Calu3 (cell line): ENCODE measurements at places on chromosomes 1 and 21.

DNA sequence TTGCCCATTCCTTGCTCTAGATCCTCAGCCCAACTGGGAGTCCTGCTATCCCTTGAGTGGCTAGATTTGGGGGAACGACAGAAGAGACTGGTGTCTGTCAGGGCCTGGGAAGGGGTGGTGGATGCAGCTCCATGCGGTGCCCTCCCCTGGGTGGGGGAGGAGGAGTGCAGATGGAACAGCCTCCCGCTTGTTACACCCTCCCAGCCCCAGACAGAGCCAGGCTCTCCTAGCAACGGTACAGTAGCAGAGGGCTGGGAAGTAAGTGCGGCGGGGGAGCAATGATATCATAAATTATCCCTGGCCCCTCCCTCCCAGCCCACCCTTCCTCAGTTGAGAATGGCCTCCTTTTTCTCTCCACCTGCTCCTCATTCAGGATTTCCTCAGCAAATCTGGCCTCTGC is 37.2 kb downstream of the RHBG start:
- DNase-seq, result no peak

DNA sequence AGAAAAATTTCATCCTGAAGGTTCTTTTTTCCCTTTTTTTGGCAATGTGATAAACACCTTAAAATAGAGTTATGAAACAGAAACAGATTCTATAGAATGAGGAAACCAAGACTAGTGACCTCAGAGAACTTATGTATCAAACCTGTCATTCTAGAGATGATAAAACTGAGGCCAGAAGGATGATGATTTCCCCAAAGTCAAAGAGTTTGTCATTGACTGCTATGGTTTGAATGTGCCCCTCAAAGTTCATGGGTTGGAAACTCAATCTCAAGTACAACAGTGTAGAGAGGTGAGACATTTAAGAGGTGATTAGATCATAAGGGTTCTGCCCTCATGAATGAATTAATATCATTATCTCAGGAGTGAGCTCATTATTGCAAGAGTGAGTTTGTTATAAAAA is 13.7 kb upstream of the BEND5 start:
- DNase-seq, result no peak

DNA sequence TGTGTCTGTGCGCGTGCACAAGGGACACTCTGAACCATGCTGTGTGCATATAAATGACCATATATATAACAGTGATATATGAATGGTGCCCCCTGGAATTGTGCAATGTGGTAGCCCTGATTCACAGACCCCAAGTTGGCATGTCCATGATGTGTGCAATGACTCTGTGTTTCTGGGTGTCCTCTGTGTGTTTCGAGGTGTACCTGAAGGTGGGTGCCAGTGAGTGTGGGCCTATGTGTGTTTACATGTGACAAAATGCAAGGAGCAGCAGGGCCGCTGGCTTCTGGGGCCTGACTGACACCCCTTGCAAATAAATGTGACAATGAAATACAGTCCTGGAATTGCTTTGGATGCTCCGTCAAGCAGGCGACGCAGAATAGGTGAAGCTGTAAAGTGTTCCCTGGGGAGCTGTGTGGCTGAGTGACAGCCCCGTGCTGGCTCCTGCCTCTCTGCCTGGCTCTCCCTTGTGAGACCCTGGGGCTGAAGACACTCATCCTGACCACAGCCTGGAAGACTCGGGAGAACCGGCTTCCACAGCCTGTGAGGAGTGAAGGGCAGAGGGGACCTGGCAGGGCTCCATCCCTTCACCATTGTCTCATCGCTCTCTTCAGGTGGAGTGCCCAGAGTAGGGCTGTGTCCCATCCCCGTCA is 38.2 kb upstream of the CSF3R start:
- no peak for DNase-seq

DNA sequence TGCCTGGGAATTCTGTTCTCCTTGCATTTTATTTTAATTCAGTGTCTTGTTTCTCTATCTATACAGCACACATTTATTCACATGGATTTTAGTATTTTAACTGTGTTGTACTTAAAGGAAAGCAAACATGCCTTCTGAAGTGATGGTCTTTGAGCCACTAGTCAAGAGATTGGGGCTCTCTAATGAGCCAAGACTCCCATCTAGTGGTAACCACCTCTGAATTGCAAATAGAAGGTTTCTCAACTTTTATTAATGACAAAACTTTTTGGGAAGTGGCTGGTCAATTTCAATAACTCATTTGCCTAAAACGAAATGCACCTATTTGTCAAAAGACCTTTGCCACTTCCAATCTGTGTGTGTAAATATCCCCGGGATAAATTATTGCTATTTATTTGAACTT is 199.6 kb downstream of the LTN1 start:
- DNase-seq, result no peak

DNA sequence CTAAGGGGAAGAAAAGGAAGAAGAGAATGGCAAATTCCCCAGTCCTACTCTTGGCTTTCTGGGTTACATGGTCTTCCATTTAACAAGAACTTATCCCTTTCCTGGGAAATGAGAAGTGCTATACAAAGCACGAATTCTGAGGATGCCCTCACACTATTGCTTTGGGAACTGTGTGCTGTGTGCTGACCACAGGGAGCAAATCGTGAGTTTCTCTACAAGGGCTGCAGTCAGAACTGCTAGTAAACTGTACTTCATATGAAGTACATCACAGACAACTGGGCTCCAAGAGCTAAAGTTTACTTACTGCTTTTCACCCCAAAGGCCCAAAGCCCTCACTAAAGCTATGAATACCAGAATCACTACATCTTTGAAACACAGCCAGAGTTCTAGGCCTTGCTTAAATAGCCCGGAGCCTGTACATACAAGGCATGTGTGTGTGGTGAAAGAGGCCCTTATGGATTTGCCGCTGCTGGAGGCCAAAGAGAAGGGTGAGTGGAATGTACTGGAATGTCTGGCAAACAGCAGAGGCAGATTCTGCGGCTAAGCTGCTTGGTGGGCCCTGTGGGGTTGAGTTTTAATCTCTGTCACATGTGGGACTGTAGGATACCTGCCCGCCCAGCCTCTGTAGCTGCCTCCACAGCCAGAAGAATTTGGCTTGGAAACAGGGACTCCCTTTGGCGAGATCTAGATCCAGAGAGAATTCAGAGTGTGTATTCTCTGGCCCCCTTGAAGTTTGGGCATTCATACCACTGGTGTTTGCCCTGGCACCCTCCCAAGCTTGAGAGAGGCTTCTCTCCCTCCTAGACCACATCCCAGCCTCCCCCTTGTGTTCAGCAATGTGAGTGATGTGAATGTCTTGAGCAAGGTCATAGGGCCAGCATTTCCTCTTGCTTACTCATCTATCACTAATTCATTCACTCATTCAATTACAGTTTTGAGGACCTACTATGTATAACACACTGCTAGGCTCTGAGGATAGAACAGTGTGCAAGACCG is 21.9 kb upstream of the TRIM67 start:
- DNase-seq, result peak; percentile 74
